Stimulated activated CD4-positive, alpha-beta T cell treated with anti-CD3 and anti-CD28 coated beads, Interleukin-1b, Interleukin-23, amount 100 ng/mL, for 1 hour (primary cell): ENCODE measurements at places on chromosomes 2 and 18.

DNA sequence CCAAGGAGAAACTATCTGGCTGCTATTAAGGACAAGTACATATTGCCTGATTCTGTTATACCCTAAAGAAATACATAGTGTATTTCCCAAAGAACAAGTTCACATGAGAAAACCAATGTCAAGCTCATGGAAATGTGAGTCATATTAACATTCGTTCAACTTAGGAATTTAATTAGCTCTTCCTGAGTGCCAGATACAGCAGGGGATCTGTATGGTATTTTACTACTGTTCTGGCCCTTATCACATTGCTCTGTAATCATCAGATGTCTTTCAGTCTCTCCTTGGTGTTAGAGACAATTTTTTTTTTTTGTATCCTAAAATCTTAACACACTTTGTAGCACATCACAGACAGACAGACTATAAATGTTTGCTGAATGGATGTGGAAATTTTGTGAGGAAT, 395.0 kb upstream of the CRIM1 start:
- no peak for DNase-seq

GRCh38 chr2:169512525-169512924, 3.0 kb downstream of the KLHL41 start:
- no peak for DNase-seq

DNA sequence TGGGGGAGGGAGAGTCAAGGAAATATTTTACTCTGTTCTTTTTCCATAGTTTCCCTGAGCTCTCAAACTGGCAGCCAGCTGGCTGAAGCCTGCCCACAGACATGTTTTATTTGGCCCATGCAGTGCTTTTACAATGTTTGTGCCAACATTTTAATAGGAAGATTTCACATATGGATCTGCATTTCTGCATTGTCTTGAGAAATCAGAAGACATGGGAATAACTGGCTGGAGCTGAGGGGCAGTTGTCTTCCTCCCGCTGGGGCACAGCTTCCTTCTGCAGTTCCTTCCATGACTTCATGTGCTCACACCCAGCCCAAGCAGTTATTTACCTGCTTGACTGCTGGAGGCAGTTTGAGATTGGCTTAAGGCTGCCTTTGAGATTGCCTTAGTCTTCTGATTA, 74.4 kb downstream of the PLCL1 start:
- DNase-seq, result no peak

GRCh38 chr2:54725343-54726099, 2.1 kb downstream of the EML6 start:
- DNase-seq, result no peak

- no peak for DNase-seq
Observed at GRCh38 chr2:135317375-135317774, 213.6 kb downstream of the ZRANB3 start.

- DNase-seq, result no peak
Observed at GRCh38 chr2:19460761-19461160, 102.3 kb upstream of the OSR1 start.

- no peak for DNase-seq
Observed at GRCh38 chr2:54482715-54483114, 26.6 kb downstream of the SPTBN1 start.
